ENCODE measurements at places on chromosomes 2 and 18.
A peak's percentile ranks its signal among the peaks of the same experiment; 100 is the strongest.

DNA sequence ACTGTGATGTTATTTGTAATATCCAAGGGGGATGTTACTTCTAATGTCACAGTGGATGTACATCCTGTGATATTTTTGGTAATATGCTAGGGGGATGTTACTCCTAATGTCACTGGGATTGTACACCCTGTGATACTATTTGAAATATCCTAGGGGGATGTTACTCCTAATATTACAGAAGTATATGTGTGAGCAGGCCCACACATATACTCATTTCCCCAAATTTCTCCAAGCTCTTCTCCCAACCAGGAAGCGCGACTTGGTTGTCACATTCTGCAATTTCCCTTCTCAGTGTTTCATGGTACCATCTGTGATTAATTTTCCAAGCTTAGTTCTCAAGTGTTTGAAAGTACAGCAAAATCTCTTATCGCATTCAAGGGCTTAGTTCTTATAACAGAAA, 29.5 kb upstream of the CHN1 start:
- no peak for DNase-seq

- no peak for DNase-seq
These were observed 38.0 kb upstream of the SNED1 start for GRCh38 chr2:240960309-240960970.

GRCh38 chr2:20962939-20963557, 80.8 kb downstream of the APOB start:
- no peak for DNase-seq

DNA sequence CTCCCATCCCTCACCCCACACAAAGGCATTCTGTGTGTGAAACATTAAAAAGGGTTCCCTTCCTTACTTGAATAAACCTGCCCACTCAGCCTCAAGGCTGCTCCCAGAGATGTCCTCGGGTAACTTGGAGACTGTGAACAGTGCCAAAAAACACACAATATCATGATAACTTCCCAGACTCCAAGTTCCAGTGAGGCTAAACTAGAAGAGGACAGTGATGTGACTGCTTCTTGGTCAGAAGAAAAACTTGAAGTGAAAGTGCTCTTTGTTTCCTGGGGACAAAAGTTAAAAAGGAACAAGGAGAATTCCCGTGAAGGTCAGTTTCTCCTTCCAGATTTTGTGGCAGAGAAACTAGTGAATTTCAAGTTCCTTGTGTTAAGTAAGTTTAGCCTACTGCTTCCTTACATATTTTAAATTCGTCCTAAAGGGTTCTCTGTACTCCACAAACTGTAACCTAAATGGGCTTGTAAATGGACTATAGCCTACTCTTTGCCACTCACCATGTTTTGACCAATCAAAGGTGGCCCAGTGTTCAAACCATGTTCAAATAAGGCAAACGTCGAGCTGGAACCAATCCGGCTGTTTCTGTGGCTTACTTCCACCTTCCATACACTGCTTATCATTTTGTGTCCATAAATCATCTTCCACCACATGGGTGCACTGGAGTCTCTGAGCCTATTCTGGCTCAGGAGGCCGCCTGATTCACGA, 20.4 kb downstream of the TPRKB start:
- DNase-seq = no peak

- no peak for DNase-seq
These were observed 122.1 kb upstream of the SLC39A10 start for GRCh38 chr2:195534971-195535370.

DNA sequence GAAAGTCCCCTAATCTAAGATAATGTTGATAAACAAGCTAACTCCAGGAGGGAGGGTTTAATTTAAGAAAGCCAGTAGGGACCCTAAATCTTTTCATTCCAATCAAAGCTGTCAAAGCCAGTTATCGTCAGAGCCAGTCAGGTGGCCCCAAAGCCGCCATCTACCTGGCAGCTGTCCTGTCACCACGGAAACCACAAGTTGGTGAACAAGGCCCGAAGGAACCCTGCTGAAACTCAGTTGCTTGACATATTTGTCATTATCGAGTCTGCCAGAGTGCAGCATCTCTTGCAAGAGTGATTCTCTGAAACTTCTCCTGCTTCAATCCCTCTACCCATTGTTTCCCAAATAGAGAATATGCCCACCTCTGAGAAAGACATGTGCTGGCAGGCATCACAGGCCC, 30.8 kb upstream of the POLE4 start:
- no peak for DNase-seq

GRCh38 chr18:35362531-35362930, 14.6 kb downstream of the ZNF396 start:
- no peak for DNase-seq

- DNase-seq = no peak
These were observed 55.5 kb upstream of the ACVR2A start for GRCh38 chr2:147789287-147789686.

DNA sequence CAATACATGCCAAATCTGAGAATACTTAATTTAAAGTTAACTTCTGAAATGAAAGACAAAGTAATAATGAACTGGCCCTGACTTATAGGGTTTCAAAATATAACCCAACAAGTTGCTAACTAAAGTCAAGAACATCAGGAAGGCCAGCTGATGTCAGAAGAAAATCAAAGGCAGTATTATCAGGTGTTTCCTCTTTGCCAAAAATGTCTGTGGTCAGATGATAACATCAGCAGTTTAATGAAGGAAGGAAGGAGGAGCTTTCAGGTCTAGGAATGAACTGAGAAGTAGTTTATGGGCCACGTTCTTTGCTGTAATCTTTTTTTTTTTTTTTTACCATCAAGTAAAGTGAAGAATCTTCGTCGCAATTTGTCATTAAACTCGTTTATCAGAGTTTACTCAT, 40.9 kb downstream of the CDH2 start:
- no peak for DNase-seq

DNA sequence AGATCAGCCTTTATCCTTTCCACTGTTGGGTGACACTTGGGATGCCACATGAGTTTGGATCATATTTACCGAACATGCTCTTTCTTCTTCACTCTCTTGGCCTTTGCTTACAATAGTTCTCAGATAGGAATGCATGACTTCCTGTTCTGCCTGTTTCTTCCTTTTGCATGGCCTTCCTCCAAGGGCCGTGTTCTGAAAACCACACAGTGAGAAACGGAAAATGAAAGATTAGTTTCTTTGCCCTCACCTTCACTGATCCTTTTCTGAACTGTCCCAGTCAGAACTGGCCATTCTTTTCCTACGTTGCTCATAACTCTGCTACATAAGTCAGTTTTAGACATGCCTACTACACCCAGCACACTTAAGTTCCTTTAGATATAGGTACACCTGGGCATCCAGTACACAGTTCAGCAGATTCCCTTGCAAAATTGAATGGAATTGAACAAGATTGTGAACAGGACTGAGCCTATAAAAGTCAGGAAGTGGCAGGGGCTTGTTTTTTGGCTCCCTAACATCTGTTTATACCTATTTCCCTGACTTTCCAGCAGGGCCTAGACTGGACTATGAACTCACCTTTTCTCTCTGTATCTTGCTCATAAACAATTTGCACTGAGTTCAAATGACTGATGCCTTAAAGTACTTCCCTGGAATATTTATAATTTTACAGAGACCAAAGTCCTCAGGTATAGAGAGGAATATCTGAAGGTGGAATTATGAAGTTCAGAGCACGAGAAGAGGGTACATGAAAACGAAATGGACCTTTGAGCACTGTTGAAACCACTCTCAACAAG, 186.4 kb upstream of the ST6GAL2 start:
- DNase-seq = no peak

DNA sequence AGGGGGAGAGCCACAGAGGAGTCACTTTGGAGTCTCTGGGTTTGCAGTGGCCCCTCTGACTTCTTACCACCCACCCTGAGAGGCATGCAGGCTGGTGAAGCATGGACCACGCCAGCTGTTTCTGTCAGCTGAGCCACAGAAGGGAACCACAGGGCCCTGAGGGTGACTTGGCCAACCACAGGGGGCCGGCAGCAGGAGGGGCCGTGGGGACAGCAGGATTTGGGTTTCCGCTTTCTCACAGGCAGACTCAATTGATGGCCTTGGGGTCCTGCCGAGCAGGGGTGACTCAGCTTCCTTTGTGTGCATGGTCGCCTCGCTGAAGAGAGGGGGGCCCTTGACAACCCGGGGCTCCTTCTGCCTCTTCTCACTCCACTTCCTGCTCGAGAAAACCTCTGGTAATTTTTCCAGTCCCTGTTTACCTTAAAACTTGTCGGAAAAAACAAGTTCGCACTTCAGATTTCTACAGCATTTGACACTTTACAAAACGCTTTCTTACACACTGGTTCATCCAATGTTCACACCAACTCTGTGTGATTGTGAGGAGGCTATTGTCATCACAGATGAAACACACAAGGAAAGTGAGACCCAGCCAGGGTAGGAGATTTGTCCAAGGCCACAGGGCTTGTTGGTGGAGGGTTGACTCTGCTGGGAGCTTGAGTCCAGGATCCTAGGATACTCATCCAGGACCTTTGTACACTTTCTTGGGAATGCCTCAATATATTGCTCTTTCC, 311.2 kb downstream of the LPIN1 start:
- no peak for DNase-seq

DNA sequence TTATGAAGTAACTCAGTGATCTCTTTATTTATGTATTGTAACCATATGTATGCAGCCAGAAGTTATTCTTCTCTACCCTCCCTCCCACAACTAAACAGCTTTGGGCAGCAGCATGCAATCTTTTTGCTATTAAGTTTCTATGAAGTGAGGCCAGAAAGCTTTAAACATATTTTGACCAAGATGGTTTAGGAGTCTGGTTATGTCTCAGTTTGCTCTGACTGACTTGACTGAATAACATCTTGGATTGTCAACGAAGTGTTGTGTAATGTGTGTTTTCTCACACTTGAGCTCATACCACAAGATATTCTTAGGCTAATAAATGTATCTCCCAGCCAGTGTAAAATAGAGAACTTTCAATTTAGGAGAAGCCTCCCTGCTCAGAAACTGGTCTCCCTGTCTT, 104.3 kb downstream of the TTC27 start:
- DNase-seq = no peak

GRCh38 chr2:229101314-229101713, 169.8 kb downstream of the PID1 start:
- DNase-seq = no peak

DNA sequence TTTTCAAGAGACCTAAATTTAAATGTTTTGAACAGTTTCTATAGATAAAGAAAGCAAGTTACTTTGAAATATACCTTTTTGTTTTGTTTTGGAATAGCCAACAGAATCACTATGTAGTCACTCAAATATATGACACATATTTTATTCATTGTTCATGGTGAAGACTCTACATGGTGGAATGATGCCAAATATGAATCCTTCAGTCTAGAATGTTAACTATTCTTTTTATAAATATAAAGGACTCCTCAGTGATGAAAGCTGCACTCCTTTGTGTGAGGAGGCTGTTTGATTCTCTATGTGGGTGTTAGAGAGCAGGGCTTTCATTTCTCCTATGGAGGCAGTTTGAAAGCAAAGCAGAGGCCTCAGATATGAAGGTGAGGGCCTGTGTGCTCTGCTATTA, 396.4 kb upstream of the LRRTM1 start:
- DNase-seq = no peak

DNA sequence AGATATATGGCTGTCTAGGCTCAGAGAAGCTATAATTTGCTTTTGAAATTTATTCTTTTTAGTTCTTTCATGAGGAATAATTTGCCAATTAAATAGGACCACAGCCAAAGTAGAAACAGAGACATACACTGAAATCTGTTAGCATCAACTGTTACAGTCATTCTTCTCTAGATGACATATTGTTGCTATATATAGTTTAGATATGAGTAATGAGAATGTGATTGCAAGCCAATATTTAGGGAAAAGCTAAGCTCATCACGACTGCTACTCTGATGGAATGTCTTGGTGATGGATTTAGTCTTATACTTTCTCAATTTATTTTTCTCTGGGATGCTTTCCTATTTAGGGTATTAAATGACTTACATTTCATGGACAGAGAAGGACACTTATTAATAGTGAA, 259.1 kb downstream of the LNPK start:
- DNase-seq = no peak

DNA sequence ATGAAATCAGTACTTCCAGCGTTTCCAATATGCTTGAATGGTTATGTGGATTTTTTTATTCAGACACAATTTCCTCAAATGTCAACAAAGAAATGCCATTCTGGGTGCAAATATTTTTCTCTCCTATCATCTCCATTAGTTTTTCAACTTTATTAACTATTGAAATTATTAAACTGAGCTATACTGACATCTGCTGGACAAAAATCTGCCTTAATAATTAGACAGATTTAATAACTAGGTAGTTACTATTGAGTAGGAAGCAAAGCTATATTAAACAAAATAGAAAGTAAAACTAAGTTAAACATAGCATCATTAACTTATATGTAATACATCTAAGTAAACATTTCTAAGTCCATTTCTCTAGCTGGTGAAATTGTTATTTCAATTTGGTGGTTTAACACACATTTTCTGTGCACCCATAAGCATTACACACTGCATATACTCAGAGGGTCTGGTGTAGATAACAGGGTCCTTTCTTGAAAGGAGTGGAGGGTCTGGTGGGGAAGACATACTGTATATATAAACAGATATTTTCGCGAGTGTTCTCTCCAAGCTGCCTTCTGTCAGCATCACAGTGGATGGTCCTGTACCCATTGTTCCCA, 77.0 kb downstream of the LANCL1 start:
- peak; percentile 22 for DNase-seq

DNA sequence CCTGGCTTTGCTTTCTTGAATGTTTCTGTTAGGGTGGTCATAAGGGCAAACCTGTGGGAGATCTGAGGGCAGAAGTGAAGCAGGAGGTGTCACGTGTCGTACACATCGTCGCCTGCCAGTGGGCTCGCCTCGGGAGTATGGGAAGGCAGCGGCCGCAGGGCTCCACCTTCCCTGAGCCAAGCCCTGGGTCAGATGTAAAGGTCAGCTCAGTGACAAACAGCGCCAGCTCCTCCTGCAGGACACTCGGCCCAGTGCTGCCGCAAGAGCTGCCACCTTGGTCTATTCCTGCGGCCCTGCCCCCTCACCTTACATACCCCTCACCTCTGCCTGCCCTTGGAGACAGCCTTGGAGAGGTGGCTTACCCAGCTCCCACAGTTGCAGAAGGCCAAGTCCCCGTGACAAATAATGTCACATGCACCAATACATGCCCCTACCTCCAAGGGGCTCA, 64.2 kb downstream of the PSMG2 start:
- DNase-seq = no peak

- no peak for DNase-seq
These were observed 197.2 kb downstream of the MYO3B start for GRCh38 chr2:170375192-170375591.

DNA sequence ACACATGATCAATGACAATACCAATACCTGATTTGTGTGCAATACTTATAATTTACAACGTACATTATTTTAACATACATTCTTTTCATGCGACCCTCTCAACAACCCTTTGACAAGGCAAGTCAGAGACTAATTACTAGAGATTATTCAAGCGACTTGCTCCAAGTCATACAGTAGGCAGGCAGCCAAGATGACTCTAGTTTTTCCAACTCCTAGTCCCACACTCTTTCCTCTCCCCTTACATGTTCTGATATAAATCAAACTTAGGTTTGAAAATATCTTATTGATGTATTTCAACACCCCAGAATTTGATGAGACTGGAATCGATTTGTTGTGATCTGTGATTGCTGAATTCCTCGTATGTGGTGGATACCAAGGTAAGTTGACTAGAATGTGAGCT, 8.0 kb upstream of the CYP27C1 start:
- DNase-seq = no peak
